Left renal cortex interstitium (tissue), 4 donors: ENCODE measurements at places on chromosomes 12 and 14.

GRCh38 chr14:68011406-68012028, 191.9 kb downstream of the RAD51B start:
- no peak for DNase-seq

DNA sequence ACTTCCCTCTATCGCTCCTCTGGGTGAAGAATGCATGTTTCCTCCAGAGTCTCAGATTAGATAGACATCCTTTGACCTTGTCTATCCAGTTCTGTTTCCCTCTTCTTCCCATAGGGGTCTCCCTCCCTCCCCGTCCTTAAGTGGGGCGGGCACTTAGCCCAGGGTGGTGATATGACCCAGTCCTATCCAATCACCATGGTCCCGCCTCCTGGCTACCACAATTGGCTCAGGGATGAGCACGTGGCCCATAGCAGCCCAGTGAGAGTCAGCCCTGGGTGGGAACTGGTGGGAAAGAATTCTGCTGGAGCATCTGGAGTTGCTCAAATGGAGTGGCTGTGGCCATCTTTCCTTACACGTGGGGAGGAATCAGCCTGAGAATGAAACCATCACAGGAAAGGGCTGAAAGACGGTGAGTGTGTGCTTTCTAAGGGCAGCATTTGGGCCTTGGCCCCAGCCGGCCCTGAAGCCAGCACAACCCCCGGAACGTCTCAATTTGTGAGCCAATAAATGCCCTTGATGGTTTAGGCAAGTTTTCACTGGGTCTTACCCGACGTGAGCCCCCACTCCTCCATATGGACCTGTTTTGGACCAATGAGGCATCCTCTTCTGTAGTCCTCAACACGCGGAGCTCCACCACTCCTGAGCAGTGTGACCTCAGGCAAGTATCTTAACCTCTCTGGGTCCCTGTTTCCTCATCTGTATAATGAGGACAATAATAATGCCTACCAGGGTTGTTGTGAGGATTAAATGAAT, 14.4 kb upstream of the MLXIP start:
- DNase-seq: peak; percentile 87

GRCh38 chr12:131771965-131772364, 56.2 kb upstream of the MMP17 start:
- DNase-seq: no peak

DNA sequence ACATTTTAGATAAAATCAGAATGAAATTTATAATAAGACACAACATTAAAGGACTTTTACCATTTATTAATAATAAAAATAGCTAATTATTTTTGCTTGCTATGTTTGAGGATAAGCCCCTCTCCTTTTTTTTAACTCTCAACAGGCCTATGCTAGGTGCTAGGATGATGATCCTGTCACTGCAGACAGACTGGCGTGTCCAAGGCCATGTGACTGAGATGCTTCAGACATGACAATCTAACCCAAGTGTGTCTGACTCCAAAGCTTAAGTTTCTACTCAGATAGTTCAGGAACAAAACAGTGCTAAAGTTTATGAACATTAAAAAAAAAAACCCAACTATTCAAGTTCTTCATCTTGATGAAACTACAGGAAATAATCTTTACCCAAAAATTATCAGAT, 29.8 kb downstream of the PPP1R13B start:
- DNase-seq: no peak

DNA sequence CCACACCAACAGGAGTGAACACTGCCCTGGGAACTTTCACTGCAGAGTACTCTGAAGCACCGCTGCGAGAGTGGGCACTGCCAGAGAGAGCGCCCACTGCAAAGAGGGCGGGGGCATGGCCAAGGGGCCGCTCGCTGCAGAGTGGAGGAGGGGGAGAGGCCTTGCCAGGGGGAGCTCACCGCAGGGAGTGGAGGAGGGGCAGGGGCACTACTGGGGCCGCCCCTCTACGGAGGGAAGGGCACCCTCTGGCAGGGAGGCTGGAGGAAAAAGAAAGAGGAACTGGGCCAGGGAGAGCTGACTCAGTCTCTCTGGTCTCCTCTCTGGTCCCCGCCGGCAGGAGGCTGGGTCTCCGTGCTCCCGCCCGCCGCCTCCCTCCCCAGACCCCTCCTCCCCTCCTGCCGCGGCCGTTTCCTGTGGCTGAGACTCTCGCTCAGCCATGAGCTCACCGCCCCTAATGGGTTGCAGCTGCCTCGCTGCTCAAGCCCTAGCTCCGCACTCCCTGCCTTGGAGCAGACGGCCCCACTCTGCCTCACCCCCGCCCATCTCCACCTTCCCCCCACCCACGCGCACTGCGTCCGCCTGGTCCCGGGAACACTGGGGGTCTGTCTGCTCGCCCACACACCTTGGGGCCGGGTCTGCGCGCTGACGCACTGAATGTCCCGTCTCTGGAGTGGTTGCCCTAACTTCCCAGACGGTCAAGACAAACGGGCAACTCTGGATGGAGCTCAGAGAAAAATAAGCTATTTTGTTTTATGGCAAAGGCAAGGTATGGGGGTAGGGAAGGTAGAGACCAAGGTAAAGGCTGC, 1.3 kb downstream of the ARHGEF40 start:
- peak; percentile 74 for DNase-seq

- no peak for DNase-seq
Measured at GRCh38 chr14:47454025-47454424, 221.4 kb downstream of the MDGA2 start.

GRCh38 chr12:57093415-57094207, 4.7 kb downstream of the NAB2 start:
- DNase-seq: no peak

DNA sequence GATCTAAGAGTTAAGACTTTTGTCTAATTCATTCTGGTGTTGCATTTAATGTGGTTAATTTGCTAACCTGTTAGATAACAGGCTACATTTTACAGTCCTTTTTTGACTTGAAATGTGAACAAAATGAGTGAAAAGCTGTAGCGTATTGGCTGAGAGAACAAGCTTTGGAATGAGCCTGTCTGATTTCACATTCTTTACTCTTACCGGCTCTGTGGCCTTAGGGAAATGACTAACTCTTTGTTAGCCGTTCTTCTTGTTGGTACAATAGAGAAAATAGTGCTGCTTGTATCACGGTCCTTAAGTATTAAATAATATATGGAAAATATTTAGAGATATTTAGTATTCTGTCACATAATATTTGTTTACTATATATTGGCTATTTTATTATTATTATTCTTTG, 1.9 kb downstream of the MNAT1 start:
- DNase-seq: no peak

- DNase-seq: no peak
Measured at GRCh38 chr12:114711689-114712152, 27.7 kb upstream of the TBX3 start.

DNA sequence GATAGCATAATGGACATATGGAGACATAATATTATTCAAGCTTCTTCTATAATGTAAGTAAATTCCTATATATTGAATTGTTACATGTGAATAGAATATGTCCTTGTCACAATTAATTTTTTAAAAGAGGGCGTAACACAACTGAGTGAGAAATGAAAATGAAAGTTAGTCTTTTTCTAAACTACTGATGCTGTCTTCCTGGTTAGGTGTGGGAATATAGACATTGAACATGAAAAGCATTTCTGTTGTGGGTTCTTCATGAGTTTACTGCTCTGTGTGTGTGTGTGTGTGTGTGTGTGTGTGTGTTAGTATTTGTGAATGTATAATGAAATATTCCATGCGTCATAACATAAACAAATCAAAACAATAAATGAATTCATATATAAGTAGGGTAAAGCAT, 40.5 kb upstream of the RTL1 start:
- DNase-seq: no peak

- DNase-seq: no peak
Measured at GRCh38 chr12:57740656-57741412, 2.3 kb upstream of the AGAP2 start.

DNA sequence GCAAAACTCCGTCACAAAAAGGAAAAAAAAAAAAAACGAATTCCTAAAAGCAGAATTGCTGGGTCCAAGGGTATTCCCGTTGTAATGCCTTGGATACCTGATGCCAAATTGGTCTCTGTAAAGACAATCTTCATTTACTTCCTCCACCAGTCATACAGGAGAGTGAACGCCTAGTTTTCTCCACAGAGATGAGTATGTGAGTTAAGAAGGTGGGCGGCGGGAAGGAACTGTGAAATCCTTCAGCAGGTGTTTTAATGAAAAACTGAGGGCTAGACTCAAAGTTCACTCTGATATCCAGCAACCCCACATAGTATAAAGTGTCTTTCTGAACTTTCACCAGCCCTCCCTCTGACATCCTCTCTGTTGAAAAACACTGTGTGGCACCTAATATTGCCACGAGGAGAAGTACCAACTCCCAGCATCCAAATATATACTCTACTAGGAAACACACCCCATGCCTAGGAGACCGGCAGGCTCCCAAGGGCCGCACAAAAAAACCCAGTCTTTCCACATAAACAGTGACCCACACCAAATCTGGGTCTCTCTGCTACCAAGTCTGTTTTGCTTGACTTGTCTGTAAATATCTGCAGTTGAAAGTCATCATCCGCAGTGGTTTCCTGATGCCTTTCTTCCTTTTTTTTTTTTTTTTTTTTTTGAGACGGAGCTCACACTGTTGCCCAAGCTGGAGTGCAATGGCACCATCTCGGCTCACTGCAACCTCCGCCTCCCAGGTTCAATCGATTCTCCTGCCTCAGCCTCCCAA, 30.3 kb upstream of the FOXN3 start:
- DNase-seq: no peak

- no peak for DNase-seq
Measured at GRCh38 chr12:75592086-75592485, 80.7 kb upstream of the KRR1 start.

DNA sequence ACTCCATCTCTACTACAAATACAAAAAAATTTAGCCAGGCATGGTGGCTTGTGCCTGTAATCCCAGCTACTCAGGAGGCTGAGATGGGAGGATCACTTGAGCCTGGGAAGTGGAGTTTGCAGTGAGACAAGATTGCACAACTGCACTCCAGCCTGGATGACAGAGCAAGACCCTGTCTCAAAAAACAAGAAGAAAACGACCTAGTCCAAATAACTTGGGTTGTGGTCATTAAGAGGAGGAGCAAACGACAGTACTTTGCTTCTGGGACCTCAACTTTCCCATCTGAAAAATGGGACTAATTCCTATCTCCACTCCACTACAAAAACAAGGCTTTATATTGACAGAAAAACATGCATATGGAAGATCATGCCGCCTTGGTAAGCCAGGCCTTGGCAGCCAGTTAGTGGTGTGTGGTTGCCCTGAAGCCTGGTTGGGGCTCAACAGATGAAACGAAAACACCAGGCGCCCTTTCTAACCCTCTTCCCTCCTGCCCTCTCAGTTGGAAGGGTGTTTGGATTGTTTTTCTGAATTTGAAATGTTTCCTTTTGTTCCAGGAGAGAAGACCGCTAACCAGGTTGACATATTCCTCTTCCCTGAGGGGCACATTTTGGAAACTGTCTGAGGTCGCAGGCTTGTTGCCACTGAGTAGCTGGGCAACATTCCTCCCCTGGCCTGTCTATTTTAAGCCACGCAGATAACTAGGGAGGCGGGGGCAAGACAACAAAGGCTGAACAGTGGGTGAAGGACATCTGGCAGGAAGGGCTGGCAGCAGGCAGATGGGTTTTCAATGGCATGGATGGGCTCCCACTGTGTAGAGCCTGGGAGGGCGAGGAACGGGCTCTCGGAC, 13.7 kb upstream of the VPS37B start:
- no peak for DNase-seq

- no peak for DNase-seq
Measured at GRCh38 chr12:55931780-55932550, 1.0 kb downstream of the DGKA start.

- DNase-seq: no peak
Measured at GRCh38 chr12:132807295-132808092, 21.2 kb downstream of the GOLGA3 start.

DNA sequence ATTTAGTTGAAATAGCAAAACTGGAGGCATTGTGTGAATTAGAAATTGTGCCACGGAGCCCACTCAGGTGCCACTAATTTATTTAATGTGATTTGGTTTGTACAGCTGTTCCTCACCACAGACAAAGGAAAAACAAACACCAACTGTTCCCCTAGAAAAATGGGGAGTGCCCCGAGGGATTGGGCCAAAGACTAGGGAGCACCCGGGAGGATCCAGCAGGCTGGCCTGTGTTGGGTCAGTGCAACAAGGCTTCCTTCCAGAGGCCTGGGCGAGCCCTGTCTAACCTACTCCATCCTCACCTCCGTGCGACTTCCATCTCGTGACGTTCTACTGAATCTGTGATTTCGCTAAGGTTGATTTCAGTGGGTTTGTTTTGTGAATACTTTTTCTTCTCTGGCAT, 206.2 kb downstream of the CHST11 start:
- DNase-seq: no peak

DNA sequence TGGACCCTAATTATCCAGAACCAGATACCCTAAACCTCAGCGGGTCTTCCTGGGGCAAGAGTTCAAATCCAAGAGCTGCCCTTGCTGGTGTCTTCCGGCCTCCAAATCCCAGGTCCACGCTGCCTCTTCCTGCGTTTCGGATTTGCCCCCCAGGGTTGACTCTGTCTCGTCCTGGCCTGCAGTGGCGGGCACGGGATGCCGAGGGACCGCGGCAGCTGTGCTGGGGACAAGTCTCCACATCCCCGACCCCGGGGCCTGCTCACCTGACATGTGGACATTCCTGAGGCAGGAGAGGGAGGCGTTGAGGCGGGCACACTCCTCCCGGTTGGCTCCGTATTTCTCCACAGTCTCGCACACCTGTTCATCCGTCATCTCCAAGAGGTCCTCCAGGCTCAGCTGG, 113.6 kb downstream of the KSR2 start:
- DNase-seq: no peak

DNA sequence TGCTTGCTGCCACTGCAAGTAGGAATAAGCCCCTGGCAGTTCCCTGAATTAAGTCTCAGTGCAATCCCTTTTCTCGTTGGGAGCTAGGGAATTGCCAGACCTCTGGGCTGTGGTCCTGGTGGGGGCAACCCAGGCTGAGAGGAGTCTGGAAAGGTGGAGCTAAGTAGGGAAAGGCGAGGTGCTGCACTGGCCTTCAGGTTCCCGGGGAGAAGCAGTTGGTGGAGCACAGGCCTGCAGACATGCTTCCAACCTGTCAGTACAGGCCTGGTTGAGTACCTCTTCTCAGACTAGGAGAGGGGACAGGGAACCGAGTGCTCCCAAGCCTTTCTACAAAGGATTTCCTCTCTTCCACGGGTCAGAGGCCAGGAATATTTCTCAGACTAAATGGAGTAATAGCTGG, 1.5 kb downstream of the NRIP2 start:
- no peak for DNase-seq

- DNase-seq: no peak
Measured at GRCh38 chr12:54164387-54165145, 24.2 kb downstream of the SMUG1 start.

DNA sequence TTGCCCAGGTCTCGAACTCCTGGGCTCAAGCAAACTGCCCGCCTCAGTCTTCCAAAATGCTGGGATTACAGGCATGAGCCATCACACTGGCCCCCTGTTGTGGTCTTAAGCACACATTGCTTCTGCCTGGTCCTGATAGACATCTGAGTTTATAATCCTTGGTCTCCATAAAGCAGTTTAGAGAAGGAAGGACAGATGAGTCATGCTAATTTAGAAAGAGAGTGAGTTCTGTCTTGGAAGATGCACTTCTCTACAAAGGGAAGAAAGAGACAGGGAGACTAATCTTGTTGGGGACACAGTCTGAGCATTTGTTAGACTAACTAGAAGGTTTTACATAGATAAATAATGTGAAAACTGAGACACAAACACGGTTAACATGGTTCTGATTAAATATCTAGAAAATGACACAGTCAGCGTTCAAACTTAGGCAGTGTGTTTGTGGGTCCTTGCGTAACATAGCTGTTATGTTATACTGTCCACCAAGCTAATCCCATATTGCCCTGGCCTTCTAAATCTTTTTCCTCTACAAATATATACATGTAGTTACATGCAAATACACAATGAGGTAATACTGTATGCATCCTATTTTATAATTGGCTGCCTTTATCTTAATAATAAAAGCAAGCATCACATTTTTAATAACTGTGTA, 31.0 kb downstream of the SAMD4A start:
- no peak for DNase-seq
